Retina (tissue), 1 donor: ENCODE measurements at places on chromosomes 6 and 20.
A peak's percentile ranks its signal among the peaks of the same experiment; 100 is the strongest.

- no peak for DNase-seq
Observed at GRCh38 chr6:132612449-132613108, 11.5 kb downstream of the TAAR2 start.

GRCh38 chr6:84871925-84872324 lies 107.5 kb upstream of the TBX18 start:
- DNase-seq = no peak

DNA sequence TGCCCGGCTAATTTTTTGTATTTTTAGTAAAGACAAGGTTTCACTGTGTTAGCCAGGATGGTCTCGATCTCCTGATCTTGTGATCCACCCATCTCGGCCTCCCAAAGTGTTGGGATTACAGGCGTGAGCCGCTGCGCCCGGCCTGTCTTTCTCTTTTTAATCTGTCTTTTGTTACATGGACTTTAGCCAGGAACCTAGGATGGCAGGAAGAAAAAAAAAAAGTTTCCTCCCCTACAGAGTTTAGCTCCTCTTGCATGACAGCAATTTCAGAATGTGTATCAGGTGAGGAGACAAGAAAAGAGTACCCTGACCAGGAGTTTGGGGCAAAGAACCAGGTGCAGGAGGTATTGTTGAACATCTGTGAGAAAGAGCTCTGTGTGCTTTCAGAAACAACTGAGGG lies 21.4 kb upstream of the TXLNB start:
- DNase-seq = no peak

- DNase-seq = peak; percentile 89
Observed at GRCh38 chr6:5996714-5997419, 9.9 kb downstream of the NRN1 start.

DNA sequence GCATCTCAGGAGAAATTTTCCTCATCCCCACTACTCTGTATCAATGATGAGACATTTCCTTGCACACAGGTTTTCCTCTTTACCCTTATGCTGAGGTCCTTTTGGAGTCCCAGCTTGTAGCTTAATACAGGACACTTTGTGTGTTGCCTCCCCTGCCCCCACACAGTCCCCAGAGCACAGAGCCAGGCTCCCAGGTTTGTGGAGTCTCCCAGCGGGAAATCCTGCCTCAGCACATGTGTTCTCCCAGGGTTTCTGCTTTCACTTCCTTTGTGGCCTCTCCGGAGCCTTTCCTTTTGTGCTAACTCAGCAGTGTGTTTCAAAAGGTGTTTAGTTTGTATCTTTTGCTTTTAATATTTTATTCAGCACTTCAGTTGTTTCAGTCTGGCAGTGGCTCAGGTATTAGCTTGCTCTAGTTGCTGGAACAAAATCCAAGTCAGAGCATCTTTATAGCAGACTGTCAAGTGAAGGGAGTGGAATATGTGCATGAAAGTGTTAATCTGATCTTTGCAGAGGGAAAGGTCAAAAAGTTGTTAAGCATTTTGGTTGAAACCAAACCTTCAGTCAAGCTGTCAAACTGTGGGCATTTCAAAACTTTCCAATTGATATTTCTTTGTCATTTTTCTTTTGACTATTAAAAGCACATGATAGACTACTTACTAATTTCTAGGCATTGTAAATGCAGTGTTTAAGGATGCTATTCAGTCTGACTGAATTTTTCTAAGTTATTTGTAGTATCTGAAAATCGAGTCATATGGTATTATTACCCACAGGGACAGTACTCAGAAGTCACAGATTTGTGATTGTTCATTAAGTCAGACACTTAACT lies 8.6 kb downstream of the SNX9 start:
- DNase-seq = no peak

GRCh38 chr20:43383026-43383795 lies 74.5 kb upstream of the SRSF6 start:
- no peak for DNase-seq

GRCh38 chr6:89978749-89979145 lies 84.5 kb downstream of the GJA10 start:
- peak; percentile 60 for DNase-seq

DNA sequence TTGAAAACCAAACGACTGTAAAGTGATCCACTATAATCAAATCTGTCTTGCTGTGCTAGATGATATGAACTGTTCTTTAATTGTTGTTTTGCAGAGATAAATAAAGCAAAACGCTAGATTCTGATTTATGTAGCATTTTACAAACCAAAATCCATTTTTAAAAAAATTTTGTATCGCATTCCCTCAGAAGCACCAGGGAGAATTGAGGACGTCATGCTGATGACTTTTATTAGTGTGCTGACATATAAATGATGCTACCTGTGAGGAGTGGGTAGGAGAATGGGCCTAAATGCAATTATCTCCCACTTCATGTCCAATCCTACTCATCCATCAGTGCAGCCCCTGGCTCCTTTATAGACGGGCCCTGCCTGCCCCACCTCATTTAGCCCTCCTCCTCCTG lies 282.4 kb downstream of the PACRG start:
- DNase-seq = no peak

DNA sequence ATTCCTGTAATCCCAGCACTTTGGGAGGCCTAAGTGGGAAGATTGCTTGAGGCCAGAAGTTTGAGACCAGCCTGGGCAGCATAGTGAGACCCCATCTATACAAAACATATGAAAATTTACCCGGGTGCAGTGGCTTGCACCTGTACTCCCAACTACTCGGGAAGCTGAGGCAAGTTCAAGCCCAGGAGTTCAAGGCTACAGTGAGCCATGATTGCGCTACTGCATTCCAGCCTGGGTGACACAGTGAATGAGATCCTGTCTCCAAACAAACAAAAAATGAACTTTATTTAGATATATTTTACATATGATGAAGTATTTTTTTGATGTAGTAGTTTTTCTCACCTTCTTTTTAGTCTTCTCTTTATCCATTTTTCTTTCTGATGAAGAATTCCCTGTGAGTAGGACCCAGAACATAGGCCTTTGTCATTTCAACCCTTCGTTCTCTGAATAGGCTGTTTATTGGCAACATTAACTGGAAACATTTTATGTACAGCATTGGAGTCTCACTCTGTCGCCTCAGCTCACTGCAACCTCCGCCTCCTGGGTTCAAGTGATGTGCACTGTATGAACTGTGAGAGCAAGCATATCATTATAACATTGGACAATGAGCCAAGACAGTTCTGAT lies 10.9 kb downstream of the KIF3B start:
- DNase-seq = no peak

GRCh38 chr6:112234601-112235000 lies 19.8 kb downstream of the LAMA4 start:
- DNase-seq = no peak

DNA sequence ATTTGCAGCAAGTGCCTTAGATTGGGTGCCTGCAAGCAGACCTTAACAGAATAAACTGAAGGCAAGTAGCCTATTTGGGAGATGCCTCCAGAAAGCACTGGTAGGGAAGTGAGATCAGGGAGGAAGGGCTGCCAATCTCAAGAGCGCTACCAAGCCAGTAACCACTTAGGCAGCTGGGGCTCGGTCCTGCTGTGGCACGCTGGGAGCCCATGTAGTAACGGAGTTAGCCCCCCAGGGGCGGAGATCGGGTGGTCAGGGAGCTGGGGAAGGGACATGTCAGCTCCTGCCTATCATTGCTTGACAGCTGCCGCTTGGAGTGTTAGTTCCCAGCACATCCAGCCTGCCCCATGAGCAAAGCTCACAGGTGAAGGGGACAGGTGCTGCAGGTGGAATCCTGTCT lies 127.0 kb downstream of the CEBPB start:
- no peak for DNase-seq

GRCh38 chr20:25048519-25048952 lies 9.4 kb downstream of the ACSS1 start:
- no peak for DNase-seq

DNA sequence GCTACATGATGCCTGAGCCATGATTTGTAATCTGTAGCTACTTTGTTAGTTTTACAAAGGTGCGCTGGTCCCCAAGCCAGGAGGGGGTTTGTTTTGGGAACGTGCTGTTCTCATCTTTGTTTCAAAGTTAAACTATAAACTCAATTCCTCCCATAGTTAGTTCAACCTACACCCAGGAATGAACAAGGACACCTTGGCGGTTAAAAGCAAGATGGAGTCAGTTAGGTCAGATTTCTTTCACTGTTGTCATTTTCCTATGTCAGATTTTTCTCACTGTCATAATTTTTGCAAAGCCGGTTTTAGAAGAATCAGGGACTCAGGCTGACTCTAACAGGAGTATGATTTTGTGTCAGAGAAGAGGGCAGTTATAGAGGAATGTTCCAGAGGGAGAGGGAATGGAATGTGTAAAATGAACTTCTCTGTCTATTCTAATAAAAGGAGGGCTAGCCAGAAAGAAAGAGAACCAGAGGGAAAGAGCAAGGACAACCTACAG lies 2.3 kb upstream of the GMPR start:
- DNase-seq = no peak

DNA sequence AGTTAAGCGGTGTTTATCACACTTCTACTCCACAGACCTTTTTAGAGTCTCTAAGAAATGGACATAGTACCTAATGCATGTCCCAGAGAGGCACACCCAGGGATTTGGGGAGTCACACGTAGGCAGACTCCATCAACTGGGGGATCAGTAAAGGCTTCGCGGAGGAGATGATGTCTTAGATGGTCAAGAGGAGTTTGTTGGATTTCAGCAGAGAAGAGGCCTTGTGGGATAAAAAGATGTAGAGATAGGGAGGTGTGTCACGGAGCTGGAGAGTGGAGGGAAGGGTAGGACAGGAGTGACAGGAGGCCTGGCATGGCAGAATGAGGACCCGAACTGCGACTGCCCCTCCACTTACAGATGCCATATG lies 9.1 kb downstream of the DYNLRB1 start:
- DNase-seq = no peak

- no peak for DNase-seq
Observed at GRCh38 chr6:167303675-167304625, 12.8 kb downstream of the UNC93A start.
